ENCODE measurements at places on chromosomes 2 and 18.
A peak's percentile ranks its signal among the peaks of the same experiment; 100 is the strongest.

DNA sequence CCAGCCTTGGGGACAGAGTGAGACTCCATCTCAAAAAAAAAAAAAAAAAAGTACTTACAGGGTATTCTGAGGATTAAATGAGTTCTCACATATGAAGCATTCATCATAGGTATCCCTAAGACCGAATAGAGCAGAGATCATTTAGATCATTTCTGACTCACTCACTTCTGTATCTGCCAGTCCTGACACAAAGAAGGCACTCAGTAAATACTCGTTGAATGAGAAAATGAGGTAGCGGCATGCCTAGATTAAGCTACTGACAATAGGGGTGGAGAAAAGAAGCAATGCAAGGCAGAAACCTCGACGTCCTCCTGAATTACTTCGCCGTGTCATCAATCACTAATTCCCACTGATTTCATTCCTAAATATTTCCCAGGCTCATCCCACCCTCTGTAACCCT, 103.8 kb downstream of the GREB1L start:
- DNase-seq, result no peak

DNA sequence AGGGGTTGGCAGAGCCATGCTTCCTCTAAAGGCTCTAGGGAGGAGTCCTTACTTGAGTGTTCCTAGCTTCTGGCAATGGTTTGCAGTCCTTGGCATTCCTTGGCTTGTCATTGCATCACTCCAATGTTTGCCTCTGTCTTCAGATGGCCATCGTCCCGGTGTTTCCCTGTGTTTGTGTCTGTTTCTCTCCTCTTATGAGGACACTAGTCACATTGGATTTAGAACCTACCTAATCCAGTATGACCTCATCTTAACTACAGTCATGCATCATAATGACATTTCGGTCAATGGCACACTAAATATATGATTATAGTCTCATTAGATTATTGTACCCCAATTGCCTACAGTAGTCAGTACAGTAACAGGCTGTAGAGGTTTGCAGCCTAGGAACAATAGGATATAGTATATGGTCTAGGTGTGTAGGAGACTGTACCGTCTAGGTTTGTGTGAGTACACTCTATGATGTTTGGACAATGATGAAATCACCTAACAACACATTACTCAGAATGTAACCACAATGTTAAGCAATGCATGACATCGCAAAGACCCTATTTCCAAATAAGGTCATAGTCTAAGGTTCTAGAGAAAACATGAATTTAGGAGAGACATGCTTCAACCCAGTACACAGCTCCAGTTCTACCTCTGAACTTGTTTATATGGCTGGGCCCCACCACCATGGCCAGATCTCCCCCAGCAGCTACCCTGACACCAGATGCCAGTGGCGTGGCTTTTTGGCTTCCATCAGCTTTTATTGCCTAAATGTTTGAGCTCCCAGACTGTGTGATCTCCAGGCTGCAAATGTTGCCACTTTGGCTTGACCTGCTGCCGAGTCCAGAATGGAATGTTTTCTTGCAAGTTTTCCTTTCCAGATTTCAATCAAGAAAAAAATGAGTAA, 22.1 kb downstream of the SRD5A2 start:
- no peak for DNase-seq

DNA sequence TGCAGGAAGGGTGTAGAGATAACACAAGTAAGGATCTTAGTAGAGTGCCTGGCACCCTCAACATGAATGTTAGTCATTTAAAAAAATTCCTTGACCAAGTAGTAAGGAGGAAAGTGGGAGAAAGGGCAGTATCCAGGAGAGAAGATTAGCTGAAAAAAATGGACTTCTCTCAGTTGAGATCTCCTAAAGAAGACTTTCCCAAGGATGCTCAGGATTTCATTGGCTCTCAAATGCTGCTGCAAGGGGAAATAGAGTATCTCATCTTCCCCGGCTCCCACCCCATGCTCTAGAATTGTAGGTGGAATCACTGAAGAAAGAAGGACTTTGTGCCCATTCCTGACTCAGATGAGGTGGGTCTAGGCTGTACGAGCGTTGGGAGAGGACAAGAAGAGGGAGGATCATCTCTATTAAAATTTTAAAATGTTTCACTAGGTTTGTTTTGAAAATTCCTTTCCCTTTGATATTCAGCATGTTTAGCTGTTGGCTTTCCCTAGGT, 231.1 kb downstream of the MYCN start:
- no peak for DNase-seq

GRCh38 chr2:8598295-8599165, 83.3 kb upstream of the ID2 start:
- peak; percentile 82 for DNase-seq

GRCh38 chr2:173568054-173568453, 213.4 kb downstream of the CDCA7 start:
- no peak for DNase-seq

GRCh38 chr18:10558243-10558966, 32.6 kb downstream of the NAPG start:
- no peak for DNase-seq

GRCh38 chr2:105803337-105803736, 58.6 kb downstream of the NCK2 start:
- DNase-seq, result no peak

GRCh38 chr2:216491793-216492596, 6.6 kb upstream of the RPL37A start:
- no peak for DNase-seq

GRCh38 chr18:28757466-28758008, 580.6 kb upstream of the CDH2 start:
- DNase-seq, result no peak

- DNase-seq, result no peak
Observed at GRCh38 chr2:178512484-178512883, 32.2 kb downstream of the PLEKHA3 start.

DNA sequence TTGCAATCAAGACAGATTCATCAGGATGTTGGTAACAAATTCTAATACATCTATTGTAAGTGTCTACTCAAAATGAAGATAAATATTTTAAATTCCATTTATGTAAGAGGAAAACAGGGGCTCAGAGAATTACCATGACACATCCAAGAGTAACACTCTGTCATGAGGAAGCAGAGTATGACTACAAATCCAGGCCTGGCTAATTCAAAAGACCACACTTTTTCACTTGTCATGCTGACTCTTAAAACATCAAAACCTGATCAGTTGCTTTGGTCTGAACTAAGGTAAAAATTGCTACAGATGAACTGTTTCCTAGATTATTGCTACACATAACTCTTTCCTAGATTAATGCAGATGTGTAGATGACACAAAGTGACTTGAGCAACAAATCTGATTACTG, 880.6 kb downstream of the TSN start:
- no peak for DNase-seq

GRCh38 chr2:75603477-75603876, 42.7 kb upstream of the EVA1A start:
- DNase-seq, result no peak

DNA sequence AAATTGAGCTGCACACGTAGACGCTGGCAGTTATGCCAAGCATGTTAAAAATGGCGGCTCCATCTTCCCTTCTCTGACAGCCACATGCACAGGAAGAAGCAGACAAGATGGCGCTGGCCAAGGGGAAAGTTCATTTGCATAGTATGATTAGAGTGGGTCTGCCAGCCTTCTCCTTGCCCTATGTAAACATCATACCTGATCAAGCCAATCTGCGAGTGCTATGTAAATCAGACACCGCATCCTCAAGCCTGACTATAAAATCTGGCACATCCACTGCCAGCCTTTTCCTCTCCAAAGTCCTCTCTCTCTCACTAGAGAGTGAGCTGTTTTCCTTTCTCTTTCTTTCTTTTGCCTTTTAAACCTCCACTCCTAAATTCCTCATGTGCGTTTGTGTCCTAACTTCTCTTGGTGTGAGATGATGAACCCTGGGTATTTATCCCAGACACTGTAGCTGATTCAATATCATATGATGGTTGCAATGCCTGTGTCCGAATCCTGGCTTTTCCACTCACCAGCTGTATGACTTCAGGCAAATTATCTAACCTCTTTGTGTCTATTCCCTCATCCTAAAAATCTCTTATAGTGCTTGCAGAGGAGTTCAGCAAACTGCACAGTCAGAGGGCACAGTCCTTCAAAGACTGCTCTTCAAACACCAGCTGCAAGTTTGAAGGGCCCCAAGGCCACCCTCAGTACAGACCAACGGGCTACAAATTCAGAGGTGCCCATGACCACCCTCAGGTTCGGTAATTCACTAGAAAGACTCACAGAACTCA, 39.3 kb upstream of the ITSN2 start:
- no peak for DNase-seq

GRCh38 chr18:69585696-69586095, 185.0 kb downstream of the DOK6 start:
- DNase-seq, result no peak
